ENCODE measurements at places on chromosomes 3 and 15.
A peak's percentile ranks its signal among the peaks of the same experiment; 100 is the strongest.

DNA sequence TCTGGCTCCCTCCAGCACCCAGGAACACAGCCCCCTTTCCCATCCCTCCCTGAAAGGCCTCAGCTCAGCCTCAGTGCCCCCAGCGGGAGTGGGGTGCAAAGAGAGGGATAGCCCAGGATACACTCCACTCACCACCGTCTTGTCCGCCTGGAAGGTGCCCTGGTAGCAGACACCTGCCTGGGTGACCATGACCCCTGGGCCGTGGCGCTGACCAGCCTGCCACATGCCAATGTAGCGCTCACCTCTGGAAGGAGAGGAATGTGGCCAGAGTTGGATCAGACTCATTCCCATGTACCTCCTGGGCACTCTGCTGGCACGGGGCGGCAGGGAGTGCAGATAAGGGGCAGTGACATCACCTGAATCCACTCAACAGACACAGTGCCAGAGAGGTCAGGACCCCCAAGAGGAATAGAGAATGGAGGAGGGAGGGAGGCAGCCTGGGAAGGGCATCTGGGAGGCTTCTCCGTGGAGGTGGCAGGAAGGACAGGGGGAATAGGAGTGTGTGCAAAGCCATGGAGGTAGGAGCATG, 13.1 kb downstream of the ALS2CL start:
- DNase-seq = no peak

GRCh38 chr3:105359098-105359762, 7.5 kb upstream of the ALCAM start:
- DNase-seq = no peak

GRCh38 chr15:76160426-76161152, 100.8 kb downstream of the TMEM266 start:
- DNase-seq = no peak

- peak; percentile 35 for DNase-seq
Observed at GRCh38 chr3:150215616-150216015, 192.5 kb upstream of the TSC22D2 start.

- no peak for DNase-seq
Observed at GRCh38 chr3:151611419-151611818, 122.3 kb upstream of the AADACL2 start.

DNA sequence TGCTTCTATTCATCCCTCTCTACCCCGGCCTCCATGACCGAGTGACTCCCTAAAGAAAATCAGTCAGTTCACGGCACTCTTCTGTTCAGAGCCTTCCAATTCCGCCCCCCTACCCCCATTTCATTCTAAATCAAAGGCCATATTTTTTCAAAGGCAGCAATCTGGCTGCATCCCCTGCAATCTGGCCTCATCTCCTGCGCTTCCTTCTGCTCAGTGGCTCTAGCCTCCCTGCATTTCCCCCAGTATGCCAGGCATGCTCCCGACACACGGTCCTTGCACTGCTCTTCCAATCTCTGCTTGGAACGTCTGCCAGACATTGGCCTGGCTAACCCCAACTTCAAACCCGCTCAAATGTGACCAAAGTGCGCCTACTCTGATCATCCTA, 67.7 kb downstream of the EXOG start:
- no peak for DNase-seq

DNA sequence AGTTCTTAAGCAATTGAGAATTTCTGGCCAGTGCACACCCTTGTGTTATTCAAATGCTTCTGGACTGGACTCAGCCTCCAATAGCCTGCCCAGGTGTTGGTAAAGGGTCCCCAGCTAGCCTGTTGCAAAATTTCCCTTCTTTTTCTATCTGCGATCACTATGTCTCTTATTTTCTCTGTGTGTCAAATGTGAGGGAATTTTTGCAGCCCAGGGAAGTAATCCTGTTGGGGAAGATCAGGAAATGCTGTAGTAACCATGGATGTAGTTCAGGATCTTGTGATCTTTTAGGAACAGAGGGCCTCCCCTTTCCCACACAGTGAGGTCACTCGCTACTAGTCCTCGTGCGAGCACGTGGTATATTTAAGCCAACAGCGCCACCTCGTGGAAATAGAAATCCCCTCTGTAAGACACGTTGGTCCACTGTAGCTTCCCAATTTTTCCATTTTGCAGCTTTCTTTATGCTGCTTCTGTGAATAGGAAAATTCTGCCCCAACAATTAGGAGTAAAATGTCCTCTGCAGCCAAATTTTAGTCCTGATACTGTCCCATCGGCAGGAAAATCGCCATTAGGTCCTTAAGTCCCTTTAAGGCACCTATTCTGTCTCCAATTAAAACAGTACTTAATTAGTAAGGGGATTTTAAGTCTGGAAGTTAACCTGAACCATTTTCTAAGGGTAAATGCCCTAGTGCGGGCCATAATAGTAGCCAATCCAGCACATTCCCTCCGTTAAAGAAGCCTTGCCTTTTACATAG, 4.0 kb upstream of the SMCO1 start:
- DNase-seq = peak; percentile 70

DNA sequence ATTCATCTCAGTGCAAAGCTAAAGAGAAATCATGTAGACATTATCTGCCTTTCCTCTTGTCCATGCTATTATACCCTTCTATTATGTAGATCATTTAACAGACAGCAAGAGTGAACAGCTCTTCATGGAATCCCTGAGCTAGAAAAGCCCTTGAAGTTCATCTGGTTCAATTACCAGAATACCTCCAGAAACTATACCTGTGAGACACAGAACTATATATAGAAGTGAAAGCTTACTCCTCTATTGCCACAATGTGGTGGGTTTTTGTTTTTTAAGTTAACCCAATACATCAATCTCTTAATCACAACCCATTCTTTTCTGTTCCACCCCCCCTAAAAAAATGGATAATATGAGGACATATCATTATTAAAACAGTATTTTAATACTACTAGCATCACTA, 347.7 kb downstream of the PLCL2 start:
- no peak for DNase-seq

DNA sequence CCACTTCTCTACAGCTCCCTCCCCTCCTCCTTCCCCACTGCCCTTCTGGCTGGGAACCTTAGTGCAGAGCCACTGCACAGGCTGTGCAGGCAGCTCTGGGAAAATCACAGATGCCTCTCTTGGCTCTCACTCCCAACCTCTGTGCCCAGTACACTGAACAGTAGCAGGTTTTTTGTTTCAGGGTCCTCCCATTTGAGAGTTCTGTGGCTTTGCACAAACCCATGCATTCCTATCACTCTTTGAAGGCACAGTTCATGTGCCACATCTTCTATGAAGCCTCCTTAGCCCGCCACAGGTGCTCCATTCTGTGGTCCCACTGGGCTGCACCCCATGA, 103.9 kb downstream of the SNRK start:
- no peak for DNase-seq

DNA sequence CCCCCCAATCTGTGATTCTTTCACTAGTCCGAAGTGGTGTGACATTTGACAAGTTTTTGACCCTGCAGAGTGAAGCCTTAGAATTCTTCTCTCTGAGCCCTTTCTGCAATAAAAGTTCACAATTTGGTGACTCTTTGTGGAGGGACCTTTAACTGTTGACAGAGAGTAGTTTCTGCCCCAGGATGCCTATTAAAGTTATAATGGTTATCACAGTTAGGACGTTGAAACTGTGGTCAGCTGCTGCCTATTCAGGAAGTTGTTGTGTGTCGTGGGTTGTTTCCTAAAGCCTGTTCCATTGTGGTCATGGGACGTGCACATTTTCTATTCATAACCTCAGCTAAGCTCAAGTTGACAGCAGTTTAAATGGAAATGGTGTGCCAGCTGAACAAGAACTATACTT, 274.5 kb downstream of the NEK10 start:
- DNase-seq = no peak

GRCh38 chr3:94619643-94620042, 556.8 kb downstream of the NSUN3 start:
- DNase-seq = peak; percentile 6

DNA sequence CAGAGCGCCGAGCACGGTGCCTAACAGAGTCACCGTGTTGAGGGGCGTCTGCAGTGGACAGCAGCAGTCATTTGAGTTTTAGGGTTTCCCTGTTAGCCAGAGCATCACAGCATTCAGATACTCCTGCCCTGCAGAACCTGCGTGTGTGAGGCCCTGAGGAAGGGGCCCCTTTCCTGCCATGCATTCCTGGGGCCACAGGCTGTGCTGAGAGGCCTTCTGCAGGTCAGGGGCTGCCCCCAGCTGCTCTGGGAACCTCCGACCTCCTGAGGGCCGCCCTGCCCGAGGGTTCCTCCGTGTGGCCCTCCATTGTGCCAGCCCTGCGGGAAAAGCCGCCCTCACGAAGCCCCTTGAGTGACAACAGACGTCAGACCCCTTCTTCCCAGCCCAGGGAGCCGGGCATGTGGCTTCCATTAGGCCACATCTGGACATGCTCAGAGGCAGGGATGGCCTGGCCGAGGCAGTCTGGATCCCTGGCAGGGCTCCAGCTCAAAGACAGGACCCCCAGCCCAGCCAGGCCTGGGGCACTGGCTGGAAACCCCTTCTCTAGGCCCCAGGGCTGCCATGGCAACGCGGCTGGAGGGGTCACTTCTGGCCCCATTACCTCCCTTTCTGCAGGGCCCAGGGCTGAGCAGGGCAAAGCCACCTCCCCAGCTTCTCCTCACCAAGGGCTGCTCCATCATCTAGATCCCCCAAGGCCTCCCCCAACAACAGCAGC, 25.3 kb downstream of the FBLN2 start:
- no peak for DNase-seq

GRCh38 chr3:61724801-61725200, 163.4 kb downstream of the PTPRG start:
- no peak for DNase-seq

GRCh38 chr3:39183211-39184080, 8.9 kb downstream of the XIRP1 start:
- no peak for DNase-seq

DNA sequence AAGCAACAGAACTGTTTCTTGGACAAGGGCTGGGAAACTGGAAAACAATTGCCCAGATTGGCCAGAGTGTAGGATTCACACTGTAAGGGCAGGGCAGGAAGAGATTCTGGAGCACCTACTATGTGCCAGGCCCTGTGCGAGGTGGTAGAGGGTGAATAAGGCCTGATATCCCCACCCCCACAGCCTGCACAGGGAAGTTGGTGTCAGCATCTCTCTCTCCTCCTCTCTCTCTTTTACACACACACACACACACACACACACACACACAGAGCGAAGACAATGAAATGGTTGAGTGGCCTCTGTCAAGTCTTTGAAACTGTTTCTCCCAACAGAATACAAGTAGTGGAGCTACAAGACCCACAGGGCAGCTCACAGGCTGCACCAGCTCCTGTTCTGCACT, 47.1 kb upstream of the SLCO2A1 start:
- DNase-seq = no peak

GRCh38 chr15:69105451-69105985, 54.9 kb upstream of the GLCE start:
- DNase-seq = no peak

DNA sequence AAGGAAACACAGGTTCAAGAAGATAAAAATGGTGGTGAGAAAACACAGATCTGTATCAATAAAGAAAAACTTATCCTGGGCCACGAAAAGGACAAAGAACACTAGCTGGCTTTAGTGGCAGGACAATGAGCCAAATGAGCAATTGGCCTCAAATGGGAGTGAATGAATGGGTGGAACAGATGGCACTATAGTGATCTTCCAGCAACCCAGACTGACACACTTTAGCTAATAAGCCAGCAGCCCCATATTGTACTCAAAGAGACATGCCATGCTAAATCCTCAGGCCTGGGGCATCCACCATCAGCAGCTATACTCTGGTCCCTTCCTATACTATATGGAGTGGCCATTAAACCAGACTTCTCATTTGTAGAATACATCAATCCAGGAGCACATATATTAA, 60.0 kb upstream of the GADL1 start:
- no peak for DNase-seq

DNA sequence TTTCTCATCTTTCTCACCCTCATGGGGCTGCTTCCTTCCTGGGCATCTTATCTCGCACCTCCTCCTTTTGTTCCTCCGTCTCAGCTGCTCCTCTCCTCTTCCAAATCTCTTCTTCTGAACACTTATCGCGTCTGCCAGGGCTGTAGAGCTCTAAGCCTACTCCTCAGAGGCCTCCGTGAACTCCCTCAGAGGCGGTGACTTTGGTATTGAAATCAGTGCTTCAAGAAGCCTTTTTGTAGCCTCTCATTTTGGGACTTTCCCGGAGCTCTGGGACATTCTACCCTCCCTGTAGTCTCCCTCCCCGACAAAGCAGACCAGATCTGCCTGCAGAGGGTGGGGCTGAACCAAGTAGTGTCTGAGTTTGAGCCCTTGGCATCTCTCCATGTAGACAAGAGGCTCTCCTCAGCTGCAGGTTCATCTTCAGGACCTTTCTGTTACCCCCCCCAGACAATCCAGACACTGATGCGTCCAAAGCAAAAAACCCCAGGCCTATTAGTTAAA, 17.5 kb upstream of the CPNE9 start:
- DNase-seq = no peak

DNA sequence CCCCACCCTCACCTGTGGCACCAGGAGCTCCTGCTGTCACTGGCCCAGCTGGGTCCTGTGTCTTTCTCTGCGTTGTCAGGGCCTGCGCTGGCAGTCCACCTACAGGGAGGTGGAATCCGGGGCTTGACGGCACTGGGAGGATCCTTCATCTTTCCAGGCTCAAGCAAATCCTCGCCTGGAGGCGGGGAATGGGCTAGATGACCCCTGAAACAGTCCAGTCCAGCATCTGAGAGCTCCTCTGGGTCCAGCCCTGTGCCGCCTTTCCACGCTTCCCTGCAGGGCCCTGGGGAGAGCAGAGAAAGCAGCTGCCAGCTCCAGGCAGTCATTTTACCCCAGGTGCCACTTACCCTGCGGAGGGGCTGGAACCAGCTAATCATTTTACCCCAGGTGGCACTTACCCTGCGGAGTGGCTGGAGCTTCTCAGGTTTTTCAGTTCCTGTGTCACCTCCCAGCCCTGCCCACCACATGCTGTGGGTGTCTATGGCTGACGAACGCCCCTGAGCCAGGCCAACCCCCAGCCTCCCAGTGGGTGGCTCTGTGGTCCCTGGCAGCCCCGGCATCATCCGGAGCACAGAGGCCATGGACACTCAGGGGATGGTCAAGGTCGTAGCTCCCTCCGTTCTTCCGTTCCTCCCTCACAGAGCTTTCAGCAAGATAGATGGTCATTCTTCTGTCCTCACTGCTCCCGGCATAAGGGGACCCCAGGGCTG, 17.9 kb upstream of the ADIPOQ start:
- no peak for DNase-seq

DNA sequence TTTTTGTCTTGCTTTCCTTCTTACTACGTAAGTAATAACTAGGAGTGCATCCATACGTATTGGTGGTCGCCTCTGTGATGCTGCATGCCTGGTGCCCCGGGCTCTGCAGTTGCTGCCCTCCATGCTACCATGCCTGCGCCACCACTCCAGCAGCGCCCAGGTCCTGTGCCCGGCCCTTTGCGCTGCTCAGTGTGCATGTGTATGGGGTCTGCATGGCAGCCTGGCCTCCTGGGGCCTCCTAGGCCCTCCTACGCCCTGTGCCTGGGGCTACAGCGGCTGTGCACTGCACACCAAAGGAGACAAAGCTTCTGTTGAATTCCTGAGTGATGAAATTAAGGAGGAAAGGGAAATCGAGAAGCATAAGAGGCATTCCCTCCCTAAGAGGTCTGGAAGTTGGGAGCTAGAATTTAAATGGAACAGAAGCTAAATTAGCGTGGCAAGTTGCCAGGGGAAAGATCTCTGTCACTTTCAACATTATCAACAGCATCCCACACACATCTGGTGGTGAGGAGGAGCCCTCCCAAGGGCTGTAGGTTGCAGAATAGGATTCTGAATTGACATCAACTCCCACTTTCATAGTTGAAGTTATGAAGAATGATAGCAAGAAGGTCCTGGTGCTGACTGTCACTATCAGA, 275.0 kb upstream of the CHRM5 start:
- no peak for DNase-seq

GRCh38 chr3:101512396-101512645, 691 bp downstream of the SENP7 start:
- DNase-seq = no peak

All from PC-9 (cell line).